GDM1 (cell line): ENCODE measurements at places on chromosomes 5 and 9.

DNA sequence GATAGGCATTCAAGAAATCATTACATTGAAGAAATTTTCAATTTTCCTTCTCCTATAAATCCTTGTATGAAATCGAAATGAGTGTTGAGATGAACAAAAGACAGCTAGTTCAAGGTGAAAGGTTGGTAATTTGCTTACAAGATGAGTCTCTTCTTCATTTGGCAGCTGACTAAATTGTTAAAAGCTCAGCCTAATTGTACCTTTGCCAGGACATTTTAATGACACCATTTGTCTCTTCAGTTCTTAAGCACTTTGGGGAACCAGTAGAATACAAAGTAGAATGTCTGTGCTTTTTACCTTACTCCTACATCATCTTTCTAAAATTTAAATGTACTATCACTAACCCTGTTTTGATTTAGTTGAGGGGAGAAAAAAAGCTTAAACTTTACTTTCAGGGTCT, 59.4 kb downstream of the GRAMD2B start:
- no peak for DNase-seq

GRCh38 chr9:130453487-130453886, 8.7 kb downstream of the ASS1 start:
- DNase-seq = no peak

DNA sequence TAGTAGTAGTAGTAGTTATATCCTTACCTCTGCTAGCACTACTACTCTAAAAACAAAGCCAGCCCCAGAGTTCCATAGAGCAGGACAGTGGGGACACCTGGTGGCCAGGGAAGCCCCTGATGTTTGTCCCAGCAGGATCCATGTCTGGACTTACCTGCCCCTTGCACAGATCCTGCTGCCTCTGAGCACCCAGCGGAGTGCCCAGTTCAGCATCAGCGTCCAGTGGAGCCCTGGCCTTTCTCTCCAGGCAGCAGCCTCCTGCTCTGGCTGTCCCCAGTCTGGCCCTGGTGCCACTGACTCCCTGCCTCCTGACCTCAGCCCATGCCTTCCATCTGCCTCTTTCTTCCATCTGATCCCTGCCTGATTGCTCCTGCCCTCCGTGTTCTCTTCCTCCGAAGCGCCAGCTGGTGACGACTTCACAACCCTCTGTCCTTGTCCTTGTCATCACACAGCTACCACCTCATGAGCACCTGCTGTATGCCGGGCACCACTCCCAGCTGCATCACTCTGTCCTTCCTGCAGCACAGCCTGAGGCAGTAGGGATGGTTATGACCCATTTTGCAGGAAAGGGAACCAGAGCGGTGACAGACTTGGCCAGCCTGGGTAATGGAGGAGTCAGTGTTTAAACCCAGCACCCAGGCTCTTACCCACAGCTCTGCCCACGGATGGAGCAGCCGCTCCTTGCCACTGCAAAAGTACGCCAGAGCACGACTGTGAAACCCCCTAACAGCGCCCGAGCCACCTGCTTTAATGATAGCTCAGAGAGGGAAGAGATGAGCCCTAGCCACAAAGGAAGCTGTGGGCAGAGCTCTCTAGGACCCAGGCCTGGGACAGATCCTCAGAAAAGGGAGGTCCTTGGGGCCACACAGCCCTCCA, 11.5 kb downstream of the SARDH start:
- no peak for DNase-seq

GRCh38 chr9:68454579-68455334, 85.9 kb downstream of the TMEM252 start:
- no peak for DNase-seq

DNA sequence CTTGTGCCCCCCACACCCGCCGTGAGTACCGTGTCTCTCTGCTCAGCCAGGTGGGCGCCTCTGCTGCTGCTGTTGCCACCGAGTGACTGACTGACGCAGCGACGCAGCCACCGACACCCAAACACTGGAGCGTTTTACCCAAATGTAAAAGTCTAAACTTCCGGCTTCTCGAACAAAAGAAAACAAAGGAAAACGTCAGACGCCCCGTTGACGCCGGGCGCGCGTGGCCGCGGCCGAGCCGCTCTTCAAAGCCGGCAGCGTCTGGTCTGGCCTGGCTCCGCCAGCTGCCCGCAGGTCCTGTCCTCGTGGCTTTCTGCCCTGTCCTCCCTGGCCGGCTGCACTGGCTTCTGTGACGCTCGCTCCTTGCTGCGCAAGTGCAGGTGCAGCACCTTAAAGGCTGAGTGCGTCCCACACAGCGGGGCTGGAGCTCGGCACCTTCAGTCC, 41.4 kb upstream of the CLPTM1L start:
- DNase-seq = no peak

GRCh38 chr9:136342181-136343120, 15.1 kb downstream of the GPSM1 start:
- DNase-seq = no peak

DNA sequence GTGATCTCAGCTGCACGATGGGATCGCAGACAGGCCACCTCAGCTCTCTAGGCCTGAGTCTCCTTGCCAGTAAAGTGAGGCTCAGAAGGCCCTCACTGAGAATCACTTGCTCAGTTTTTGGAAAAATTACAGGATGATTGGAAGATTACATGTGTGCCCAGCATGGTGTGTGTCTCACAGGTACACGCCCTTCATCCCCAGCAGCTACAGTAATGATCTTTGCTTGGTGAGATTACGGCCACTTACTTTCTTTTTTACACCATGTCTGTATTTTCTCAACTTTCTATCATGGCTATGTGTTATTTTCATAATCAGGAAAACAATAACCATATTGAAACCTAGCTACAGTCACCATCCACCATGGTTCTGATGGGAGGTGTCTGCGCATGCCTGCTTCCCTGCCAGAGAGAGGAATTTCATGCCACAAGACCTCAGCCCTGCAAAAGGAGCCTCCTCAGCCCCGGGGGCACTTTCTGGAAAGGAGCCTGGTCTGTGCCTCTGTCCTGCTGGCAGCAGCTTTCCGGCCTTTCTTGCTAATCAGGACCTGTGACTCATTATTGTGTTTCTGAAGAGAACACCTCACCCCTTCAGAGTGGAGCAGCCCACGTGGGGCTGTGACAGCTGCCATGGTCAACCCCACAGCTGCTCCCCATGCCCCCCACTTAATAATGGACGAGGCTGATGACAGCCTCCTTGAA, 64.2 kb upstream of the OLFM1 start:
- DNase-seq = no peak
